Stimulated activated CD4-positive, alpha-beta T cell treated with anti-CD3 and anti-CD28 coated beads, Interleukin-15, amount 100 ng/mL, for 1 hour (primary cell): ENCODE measurements at places on chromosomes 5 and 9.

GRCh38 chr9:89768051-89768450 lies 163.2 kb downstream of the GADD45G start:
- no peak for DNase-seq

DNA sequence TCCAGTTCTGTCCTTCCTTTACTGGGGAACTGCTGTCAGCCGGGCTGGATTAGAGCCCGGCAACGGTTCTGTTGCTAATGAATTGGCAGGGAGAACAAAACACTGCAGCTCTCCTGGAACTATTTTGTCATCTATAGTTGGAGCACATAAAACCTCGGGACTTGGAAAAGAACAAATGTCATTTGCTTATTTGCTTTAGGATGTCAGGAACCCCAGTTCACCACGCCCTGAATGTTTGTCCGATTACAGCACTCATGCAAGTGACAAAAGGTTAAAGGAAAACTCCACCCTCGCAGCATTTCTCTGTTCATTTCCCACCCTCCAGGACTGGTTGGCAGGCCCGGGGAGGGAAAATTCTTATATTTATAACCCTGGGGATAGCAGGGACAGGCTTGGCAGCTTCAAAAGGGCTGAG lies 66.4 kb upstream of the PLPP1 start:
- DNase-seq, result no peak

- no peak for DNase-seq
Observed at GRCh38 chr9:18058564-18059442, 415.1 kb upstream of the ADAMTSL1 start.

DNA sequence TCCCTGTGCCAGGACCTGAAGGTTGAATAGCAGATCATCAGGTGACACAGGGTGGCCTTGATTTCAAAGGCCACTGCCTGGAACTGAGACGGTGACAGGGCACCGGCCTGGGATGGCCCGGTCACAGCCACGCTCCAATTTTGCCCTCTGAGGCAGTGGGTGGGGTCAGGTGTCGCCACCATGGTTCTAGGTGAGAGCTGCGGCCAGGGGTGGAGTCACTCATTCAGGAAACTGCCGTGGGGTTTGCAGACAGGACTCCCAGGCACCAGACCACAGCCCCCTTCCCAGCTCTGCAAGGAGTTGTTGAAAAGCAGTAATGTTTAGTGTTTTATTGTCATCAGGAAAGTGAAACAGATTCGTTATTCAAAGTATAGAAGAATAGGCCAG lies 17.3 kb upstream of the RNU6ATAC start:
- DNase-seq, result no peak

GRCh38 chr9:79489261-79490000 lies 82.3 kb upstream of the TLE4 start:
- no peak for DNase-seq

DNA sequence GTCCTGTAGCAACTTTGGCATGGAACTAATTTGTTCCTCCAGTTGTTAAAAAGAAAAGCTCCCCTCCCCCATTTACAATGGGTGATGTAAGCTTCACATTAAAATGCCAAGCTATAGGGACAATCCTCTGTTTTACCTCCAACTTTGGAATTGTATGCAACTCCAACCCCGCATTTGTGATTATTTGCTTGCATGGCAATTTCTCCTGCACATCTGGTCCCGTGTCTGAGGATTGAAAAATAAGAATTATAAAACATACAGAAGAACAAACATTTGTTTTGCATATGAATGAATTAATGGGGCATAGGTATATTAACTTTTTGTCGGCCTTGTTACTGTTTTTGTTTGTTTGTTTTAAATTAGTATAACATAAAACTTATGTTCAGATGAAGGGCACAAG lies 17.2 kb downstream of the PCSK1 start:
- no peak for DNase-seq

GRCh38 chr9:4615251-4615650 lies 46.8 kb upstream of the PLPP6 start:
- DNase-seq, result no peak
